Femur (tissue), 1 donor: ENCODE measurements at places on chromosomes 6 and 20.

DNA sequence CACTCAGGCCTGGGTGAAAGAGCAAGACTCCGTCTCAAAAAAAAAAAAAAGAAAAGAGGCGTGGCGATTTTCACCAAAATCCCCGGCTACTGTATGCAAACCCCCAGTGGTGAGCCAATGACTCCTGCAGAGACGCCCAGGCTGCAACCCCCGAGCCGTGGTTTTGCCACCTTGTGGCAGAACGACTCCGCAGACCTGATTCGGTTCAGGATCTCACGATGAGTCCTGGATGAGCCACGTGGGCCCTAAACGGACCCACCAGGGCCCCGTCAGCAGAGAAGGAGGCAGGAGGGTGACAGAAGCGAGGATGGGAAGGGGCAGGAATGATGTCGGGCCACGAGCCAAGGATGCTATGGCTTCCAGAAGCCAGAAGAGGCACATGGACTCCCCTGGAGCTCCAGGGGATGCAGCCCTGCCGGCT is 42.5 kb downstream of the SLC2A4RG start:
- DNase-seq, result no peak

- no peak for DNase-seq
Observed at GRCh38 chr6:14841901-14842421, 403.9 kb upstream of the JARID2 start.

GRCh38 chr20:51413857-51414256 is 128.7 kb downstream of the NFATC2 start:
- no peak for DNase-seq

DNA sequence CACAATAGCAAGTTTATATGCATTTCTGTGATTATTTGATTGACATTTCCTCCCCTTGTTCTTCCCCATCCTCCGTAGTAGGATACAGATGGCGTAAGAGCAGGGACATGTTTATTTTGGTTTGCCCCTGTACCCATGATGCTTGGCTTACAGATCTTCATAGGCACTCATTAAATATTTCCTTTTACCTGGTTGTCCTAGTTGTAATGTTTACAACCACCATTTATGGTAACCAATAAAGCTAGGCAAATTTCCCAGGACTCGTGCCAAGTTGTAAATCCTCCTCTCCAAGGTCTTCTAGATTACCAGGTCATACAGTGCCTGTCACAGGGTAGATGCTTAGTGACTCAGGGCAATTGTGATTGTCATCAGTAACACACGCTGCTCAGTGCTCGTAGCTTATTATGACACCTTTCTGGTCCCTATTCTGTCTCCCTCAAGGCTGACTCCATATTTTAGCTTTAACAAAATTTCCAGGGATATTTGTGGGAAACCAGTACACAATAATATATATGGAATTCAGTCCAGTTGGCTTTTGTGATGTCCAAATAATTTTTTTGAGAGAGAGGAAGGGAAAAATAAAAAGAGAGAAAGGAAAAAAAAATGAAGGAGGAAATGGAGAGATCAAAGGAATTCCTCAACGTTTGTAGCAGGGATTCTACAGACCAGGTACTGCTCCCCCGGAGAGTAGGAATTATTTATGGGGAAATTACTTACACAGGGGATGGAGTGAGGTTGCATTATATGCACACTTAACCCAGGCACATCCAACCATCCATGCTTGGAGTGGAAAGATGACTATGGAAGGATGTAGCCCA is 24.6 kb downstream of the CYP24A1 start:
- DNase-seq, result no peak

DNA sequence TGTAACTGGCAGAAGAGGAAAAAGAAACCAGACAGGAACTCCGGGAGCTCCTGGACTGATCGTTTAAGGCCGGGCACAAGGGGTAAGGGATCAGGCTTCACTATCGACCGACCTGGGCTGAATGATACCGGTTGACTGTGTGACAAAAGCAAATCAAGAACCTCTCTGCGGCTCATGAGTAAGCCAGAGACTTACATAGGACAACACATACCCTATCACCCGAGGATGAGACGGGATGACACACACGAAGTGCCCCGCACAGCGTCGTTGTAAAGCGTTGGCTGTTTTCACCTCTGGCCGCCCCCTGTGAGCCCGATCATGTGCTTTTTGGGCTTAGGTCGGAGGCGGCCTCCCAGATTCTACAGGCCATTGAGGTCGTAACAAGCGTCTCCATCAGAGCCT is 695 bp upstream of the TGIF2 start:
- no peak for DNase-seq

DNA sequence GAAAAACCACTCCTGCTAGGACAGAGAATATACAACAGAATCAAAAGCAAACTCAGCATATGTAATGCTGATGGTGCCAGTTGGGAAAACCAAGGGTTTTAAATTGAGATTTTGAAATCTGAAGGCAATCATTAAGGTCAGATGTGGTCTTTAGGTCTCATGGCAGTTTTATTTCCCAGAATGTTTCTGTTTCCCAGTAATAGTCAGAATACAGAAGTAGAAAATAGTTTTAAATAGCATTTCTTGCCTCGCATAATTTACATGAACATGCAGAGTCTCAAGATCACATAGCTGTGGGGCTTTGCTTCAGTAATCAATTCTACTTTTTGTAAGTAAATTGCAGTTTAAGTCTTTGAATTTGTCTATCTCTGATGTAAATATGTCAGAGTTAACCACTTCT is 58.1 kb downstream of the RNF144B start:
- DNase-seq, result no peak

DNA sequence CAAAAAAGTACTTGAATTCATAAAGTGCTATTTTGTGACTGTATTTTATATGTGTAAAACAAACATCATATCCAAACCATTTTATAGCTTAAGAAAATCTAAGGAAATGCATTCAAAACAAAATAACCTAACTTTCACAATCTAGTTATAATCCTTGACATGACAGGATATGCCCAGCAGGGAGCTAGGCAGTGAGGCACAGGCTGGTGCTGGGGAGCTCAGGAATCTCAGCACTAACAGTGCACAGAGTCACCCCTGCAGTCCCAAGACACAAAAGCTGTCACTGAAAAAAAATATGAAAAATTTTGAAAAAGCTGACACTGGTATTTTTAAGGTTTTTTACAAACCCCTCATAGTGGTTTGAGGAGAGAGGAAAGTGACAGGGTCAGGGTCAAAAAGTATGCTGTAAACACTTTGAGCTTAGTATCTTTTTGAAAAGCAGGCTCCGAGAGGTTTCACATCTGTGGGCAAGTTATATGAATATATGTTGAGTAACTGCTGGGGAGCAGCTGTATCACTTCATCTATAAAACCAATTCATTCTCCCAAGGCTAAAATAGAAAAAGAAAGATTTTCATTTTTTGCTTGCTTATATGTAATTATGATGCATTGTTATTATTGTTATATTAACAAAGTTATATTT is 24.1 kb downstream of the LGSN start:
- DNase-seq, result no peak
